ENCODE measurements at places on chromosomes 4 and X.
A peak's percentile ranks its signal among the peaks of the same experiment; 100 is the strongest.

GRCh38 chr4:103482471-103482870 lies 237.3 kb downstream of the TACR3 start:
- no peak for DNase-seq

- no peak for DNase-seq
Measured at GRCh38 chrX:119682019-119682989, 10.7 kb downstream of the SEPTIN6 start.

GRCh38 chr4:73897380-73898136 lies 28.4 kb downstream of the CXCL1 start:
- no peak for DNase-seq

GRCh38 chr4:3648731-3649130 lies 116.5 kb upstream of the LRPAP1 start:
- no peak for DNase-seq

DNA sequence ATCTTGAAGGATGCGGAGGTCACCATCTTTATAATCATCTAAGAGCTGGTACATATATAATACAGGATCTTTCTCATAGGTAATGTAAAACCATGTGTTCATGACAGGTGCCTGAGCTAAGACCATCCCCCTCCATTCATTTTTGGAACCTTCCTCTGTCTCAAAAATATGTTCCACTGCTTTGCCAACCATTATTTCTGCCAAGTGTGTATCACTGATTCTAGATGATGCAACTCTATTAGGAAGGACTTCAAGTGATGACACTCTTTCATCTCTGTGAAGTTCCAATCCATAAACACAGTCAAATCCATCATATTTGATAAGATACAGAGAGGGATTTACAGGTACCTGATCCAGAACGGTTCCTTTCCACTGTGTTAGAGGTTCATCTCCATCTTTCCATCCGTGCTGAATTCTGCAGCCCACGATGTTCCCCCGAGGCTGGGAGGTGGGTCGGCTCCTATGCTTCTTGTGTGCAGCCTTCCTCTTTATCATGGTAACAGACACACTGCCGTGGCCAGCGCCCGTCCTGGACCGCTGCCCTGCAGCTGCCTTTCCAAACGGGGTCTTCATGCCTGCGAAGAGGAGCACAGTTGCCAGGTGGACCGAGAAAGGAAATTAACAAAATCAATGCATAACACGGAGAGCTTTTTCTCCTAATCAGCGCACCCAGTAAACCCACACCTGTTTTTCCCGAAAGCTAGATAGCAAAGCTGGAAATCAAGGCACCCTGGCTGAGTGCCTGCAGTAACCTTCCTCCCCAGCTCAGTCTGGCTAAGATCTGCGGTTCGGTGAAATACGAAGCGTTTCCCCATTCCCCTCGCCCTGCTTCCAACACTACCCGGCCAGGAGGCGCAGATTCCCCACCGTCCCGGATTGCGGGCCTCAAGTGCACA lies 718 bp downstream of the SPIN3 start:
- DNase-seq, result no peak

DNA sequence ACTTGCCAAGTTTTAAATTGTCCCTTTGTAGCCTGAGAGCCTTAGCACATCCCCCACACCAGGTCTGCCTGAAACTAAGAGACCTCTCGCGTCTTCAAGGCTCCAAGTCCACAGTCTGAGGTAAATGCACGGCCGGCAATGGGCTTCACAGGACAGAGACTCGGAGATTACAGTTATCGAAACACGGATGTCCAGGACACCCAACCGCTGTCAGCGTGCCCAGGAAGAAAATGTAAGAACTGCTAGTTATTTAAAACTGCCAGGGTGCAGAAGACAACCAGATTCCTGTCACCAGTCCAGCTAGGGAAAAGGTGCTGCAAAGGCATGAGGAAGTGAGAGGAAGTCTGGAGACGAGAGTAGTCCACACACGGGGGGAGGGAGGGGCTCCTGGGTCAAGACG lies 28.9 kb downstream of the ZNF827 start:
- DNase-seq, result no peak

DNA sequence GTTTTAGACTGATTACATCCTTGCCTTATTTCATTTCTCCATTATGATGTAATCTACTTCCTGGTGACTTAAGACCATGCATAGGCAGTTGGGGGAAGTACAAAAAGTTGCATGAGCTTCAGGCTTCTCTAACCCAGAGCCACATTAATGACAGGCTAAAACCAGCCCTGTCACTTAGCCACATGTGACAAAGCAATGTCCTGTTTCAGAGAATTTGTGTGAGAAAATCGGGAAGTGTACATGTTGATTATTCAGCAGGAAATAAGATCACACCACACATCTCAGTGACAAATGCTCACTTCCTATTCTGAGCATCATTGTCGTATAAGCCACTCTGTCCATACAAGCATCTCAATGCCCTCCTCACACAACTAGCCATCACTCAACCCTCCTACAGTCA lies 98.5 kb upstream of the MAGEB16 start:
- no peak for DNase-seq

DNA sequence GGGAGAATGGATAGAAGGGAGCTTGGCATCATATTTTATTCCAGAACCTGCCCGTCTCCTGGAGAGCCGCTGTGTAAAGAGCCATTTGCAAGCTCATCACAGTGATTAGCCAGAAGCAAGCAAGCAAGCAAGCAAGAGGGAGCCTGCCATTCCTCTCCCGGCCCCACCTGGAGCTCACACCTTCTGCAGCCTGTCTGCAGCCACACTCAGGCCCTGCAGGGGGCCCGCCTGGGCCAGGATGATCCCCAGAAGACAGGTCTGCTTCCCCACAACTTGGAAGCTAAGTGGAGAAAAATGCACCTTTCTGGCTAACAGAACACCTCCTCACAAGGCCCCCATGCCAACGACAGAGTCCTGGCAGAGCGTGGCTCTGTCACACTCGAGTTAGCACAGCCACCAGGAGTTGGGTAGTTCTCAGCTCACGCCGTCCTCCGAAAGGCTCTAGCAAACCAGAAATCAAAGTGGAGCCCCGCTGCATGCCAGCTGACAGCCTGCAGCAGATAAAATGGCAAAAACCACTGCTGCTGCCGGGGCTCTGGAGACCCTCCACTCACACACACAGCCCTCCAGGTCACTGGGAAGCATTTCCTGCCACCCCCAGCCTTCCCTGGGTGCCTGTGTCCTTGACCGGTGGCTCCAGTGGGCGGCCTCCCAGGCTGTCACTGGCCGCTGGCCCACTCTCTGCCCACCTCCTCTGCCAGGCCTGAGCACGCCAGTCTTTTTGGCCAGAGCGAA lies 54.9 kb downstream of the DCTD start:
- no peak for DNase-seq

GRCh38 chrX:10714531-10714930 lies 94.1 kb upstream of the MID1 start:
- no peak for DNase-seq

GRCh38 chr4:156223985-156224384 lies 270.3 kb upstream of the CTSO start:
- DNase-seq, result no peak

- DNase-seq, result peak; percentile 29
Measured at GRCh38 chrX:11770320-11770719, 12.3 kb downstream of the MSL3 start.

- no peak for DNase-seq
Measured at GRCh38 chr4:71156616-71157015, 163.2 kb downstream of the DCK start.

- DNase-seq, result no peak
Measured at GRCh38 chr4:109005523-109005922, 242.7 kb upstream of the ETNPPL start.

DNA sequence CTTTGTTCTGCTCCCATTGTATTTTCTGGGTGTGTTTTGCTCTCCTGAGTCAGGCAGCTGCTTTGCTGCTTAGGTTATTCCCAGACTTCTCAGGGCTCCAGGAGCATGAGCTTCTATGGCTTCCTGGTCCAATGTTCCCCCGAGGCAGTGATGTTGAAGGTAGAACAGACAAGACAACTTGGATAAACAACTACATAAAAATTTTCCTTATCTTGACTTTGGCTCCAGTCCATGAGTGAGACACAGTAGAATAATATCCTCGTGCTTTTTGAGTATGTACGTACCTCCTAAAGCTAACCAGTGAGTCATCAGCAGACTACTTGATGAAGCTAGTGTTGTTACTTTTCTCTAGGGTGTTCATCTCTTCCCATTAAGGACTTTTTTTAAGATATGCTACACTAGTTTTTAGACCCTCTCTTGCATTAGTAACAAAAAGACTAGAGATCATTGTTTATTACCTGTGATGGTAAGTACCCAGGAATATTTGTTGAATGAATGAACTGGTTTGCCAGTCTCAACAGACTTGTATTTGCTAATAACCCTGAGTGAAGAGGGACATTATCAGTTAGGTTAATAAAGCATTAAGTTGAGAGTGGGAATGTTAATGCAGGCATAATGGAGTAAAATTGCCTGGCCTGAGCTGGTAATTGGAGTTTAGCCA lies 131.9 kb downstream of the FHIP1A start:
- no peak for DNase-seq

- no peak for DNase-seq
Measured at GRCh38 chr4:53840643-53841042, 223.8 kb downstream of the CHIC2 start.

DNA sequence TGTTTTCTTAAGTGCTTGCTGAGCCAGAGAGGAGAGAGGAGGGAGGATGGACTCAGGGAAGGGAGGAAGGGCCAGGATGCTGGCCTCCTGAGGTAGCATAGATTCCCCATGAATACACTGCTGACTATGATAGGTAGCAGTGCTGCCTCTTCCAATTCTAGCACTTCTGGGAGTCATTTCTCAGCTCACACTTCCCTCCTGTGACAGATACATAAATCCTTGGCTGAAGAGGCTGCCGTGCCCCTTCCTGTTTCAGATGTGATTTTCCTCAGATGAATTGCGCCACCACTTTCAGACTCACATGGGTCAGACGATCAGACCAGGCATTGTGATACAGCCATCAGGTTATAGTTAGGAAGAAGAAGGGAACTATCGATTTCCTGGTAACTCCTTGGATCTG lies 22.4 kb downstream of the TSC22D3 start:
- DNase-seq, result no peak

GRCh38 chr4:158170691-158171561 lies 1.9 kb downstream of the GASK1B start:
- DNase-seq, result no peak

DNA sequence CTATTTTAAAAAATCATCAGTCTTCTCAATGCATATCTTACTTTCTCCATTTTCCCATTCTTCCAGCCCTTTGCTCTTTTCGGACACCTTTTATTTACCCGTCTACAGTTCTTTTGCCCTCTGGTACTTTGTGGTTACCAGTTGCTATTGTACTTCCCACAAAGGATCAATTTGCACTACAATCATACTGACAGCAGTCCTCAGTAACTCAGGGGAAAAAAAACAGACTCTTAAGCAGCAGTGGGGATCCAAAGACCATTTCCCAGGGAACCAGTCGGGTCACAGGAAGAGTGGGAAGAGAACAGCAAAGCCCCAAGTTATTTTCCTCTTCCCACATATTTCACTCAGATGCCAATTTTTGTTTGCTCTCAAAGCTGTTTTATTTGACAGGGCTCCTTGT lies 23.1 kb downstream of the DMD start:
- no peak for DNase-seq

GRCh38 chr4:149166365-149166764 lies 649.3 kb downstream of the IQCM start:
- DNase-seq, result no peak

- no peak for DNase-seq
Measured at GRCh38 chr4:29948451-29948850, 771.7 kb upstream of the PCDH7 start.

- no peak for DNase-seq
Measured at GRCh38 chr4:186015212-186015817, 53.6 kb upstream of the TLR3 start.

DNA sequence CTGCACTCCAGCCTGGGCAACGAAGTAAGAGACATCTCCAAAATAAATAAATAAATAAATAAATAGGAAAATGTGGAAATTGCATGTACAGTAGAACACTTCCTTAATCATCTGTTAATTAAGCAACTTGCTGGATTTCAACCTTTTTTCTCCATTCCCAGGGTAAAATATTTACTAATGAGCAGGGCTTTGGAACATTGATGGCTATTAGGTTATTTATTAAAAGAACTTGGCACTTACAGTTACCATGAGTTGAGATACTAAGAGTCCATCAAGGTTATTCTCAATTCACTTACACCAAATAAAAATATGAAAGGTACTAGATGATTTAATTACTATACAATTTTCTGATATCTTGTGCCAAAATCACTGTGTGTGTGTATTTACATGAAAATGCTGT lies 607.1 kb downstream of the PCDH18 start:
- DNase-seq, result no peak

GRCh38 chrX:121831601-121832000 lies 784.2 kb downstream of the GLUD2 start:
- DNase-seq, result no peak

GRCh38 chr4:137263206-137263605 lies 269.1 kb downstream of the PCDH18 start:
- DNase-seq, result no peak

- no peak for DNase-seq
Measured at GRCh38 chr4:99945718-99946355, 581 bp downstream of the DNAJB14 start.

- no peak for DNase-seq
Measured at GRCh38 chr4:98566361-98567008, 91.9 kb downstream of the TSPAN5 start.

DNA sequence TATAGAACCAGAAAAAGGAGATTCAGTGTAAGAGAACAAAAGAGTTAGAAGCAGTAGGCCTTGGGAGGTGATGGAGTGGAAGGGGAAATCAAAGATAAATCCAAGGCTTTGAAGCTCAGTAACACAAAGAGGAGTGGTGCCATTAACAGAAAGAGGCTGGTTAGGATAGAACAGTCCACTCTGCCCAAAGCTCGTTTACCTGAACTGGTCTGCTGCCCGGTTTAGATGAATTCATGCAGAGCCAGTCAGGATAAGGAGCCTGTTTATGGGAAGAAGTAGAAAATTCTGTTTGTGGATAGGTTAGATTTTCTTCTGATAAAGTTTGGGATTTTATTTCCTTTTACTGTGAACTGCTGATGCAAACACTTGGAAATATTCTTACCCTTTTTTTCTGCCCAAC lies 80.6 kb downstream of the HMGB2 start:
- no peak for DNase-seq

DNA sequence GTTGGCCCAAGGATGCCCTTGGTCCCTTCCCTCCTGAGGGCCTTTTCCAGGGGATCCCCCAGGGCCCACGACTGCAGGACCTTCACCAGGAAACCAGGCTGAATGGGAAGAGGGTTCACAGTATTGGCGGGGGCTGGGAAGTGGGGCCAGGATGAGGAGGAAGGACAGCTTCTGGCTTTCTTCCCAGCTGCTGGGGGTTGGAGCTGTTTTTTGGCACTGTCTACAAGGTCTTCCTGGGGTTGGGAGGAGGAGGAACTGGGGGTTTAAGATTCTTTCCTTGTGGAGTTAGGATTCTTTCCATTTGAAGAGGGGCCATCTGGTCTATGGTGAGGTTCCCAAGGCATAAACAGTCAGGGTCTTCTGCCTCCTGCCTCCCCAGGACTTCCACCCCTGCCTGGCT lies 64.8 kb downstream of the KIF4A start:
- DNase-seq, result no peak

DNA sequence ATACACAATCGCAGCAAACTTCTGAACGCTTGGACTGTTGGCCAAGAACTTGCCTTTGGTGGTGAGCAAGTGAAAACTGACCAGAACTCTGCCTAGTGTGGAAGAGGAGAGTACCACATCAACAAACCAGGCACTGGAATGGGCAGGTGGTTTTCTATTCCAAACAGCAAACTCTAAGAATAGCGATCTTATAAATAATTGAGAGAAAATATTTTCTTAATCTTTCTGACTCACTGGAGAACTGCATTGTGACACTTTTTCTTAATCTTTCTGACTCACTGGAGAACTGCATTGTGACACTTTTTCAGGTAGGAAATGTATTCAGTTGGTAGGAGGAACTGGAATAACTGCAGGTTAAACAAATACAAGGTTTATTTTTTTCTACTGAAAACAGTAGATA lies 57.0 kb upstream of the SORBS2 start:
- DNase-seq, result no peak
